NCI-H524 (cell line): ENCODE measurements at places on chromosomes 6 and 20.

DNA sequence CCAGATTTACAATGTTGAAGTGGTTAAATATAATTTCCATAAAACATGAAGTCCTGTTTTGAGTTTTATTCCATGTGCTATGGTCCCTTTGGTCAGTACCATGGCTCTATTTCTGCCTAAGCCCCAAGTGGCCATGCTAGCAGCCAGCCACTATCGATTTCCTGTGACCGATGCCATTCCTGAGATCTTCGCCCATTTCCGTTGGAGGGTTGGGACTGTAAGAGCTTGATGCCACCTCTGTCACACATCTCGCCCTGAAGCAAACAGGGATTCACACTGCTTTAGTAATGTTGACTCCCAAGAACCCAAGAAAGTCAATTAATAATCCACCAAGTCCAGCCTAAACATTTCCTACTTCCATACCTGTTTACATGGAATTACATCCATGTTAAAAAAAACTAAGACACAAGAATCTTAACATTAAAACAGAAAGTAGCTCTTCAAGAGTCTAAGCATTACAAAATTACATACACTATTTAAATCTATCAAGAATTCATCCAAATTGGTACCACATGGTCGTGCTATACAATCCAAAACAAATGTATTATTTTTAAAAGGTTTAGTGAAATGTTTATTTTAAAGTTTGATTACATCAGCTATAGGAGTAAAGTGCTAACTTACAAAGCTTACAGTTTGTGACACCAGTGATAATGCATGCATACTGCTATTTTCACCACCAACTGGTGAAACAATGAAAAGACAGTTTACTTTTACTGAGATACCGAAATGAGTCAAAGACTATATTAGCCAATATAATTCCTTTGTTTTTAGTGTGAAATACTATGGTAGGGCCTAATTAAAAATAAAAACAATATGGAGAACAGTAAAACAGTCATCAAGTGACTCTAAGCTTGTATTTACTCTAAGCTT, 2.5 kb downstream of the RBM39 start:
- no peak for DNase-seq

GRCh38 chr6:129890701-129891100, 29.6 kb upstream of the TMEM244 start:
- no peak for DNase-seq

GRCh38 chr6:170267688-170268087, 23.2 kb downstream of the DLL1 start:
- no peak for DNase-seq

GRCh38 chr20:50663095-50663821, 28.1 kb downstream of the RIPOR3 start:
- DNase-seq: peak; percentile 25

DNA sequence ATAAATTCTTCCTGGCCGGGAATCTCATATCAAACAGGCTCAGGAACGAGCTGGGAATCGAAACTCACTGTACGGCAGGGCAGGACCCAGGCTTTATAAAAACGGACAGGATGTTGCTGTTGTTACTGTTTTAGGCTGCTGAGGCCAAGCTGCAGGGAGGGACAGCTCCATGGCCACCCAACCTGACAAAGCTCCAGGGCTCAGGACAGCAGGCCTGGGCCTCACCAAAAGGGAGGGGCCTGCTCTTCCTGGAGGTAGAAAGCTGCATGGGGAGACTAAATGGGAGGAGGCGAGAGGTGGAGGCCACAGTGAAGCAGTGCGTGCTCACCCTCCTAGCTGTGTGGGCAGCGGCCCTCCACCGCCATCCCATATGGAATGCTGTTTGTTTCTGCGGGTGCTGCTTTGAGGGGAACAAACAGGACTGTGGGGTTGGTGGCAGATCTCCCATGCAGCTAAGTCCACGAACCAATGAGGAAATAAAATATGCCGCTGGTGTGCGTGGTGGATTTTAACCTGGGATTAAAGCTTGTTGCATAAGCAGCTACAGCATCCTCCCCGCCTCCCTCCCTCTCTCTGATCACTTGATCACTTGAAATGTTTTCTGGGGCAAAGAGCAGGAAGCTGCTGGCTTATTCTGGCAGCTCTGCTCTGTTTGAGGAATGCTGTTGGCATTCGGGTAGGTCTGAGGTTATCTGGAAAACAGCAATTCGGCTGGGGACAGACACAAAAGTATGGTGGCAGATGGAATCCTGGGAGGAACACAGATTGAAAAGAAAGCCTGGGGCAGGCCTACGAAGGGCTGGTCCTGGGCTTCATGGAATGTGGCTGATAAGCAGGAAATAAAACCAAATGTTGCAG, 2.4 kb upstream of the ZMYND8 start:
- DNase-seq: peak; percentile 85

DNA sequence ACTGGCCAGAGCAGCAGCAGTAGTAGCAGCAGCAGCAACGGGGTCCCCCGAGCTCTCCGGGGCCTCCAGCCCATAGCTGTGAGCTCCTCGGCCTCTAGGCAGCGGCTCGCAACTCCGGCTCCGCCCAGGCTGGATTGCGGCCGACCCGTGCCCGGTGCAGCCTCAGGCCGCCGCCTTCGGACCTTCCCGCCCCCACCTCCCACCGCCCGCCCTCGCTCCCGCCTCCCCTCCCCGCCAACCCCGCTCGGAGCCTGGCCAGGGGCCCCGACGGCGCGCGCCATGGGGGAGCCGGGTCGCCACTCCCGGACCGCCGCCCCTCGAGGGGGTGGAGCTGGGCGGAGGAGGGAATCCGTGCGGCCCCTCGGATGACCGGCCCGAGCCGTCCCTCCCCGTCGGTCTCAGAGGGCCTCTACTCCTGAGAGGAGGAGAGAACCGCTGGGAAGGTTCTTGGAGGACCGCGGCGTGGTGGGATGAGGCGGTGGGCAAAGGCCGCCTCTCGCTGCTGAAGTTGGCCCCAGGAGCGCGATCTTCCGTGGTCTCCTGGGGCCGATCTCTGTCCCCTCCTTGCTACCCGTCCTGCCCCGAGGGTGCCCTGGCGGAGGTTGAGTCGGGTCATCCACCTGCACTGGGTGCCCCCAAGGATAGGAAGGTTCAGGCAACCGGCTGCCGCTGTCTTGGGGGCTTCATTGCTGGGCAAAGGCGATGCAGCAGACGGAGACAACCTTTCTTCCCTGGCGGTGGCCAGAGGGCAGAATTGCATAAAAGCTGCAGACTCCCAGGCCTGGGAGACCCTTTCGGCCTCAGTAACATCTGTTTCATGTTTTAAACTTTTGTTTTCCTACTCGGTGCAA, at the start of gene ADAM33:
Gene ADAM33 (minus strand): TSS at position 80 of the 851 bp plus-strand sequence. CDS start 6 bp downstream, at position 74.
- no peak for DNase-seq

DNA sequence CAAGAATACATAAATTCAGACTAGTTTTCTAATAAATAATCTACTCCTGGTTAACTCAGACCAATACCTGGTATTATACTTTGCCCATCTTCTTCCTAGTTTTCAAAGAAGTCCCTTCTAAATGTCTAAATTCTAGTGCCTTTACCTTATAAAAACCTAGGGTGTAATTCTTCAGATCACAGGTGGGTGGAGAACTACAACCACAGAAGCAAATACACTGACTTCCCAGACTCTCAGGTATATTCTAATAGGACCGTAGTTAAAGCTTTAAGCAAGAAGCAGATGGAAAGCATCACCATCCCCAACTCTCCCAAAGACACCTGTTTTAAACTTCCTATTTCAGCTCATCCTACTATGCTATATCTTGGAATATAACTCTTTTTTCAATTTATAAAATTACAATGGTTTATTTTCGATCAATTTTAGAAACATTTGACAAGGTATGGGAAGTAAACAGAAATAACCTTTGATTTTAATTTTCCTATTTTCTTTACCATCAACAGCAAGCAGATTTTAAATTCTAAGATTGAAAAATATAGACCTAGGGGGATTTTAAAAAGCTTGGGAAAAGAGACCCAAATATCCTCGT, 15.8 kb downstream of the MAN1A1 start:
- peak; percentile 48 for DNase-seq

GRCh38 chr6:116217069-116217468, 36.8 kb downstream of the TSPYL4 start:
- DNase-seq: no peak

DNA sequence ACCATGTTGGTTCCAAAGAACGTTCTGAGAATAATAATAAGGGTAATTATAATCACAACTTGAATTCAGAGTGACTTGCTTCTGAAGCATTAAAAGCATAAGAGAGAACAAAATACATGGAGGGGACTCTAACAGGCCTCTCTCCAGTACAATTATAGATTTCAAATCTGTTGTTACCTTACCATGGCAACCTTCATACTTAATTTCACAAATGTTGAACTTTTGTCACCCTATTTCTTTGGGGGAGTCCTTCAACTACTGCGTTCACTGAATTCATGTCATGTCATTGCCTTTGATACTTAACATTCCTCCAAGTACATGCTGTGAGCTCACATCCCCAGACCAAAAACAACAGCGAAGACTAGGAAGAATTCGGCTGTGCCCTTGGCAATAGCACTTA, 104.0 kb downstream of the MKKS start:
- no peak for DNase-seq

DNA sequence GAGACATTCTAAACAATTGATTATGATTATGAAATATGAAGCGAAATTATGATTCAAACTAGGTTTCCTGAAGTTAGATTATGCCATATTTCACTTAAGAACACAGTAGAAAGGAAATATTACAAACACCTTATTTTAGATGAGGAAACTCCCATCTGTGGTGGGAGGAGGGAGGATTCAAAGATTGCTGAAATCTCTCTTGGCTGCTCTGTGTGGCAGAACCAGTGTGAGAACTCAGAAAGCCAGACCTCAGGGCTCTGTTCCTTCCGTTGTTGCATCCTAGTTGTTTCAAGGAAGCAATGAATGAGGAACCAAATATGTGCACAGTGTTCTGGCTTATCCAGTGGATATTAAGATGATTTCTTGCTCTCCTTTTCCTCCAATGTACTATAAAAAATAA, 2.1 kb downstream of the TAAR5 start:
- no peak for DNase-seq

- DNase-seq: peak; percentile 4
These were observed 19.4 kb upstream of the KCNB1 start for GRCh38 chr20:49501917-49502316.

DNA sequence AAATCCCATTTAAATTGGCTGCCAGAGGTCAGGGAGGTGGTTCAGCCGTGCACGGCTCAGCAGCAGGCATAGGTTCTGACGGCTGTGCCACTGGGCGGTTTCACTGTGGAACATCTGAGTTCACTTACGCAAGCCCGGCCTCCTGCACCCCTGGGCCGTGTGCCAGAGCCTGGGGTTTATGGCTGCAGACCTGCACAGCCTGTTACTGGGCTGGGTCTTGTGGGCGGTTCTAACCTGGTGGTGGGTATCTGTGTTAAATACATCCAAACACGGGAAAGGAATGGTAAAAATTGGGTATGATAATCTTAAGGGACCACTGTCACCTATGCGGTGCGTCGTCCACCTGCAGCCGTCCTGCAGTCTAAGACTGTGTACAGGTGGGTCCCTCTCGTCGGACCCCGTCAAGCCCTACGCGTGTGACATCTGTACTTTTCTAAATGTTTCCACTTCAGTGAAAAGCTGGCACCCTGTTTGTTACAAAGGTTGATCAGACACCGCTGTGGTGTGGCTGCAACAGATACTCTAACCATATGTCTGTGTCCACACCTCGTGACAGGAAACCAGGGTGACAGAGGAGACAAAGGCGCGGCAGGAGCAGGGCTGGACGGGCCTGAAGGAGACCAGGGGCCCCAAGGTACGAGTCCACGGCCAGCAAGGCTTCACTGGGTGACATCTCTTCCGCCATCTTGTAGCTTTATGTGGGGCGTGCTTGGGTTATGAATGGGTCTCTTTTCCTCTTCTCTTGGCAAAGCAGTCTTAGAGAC, 21.5 kb downstream of the COL9A3 start:
- peak; percentile 43 for DNase-seq

- DNase-seq: no peak
These were observed 42.0 kb upstream of the MAP3K4 start for GRCh38 chr6:160949531-160949930.

DNA sequence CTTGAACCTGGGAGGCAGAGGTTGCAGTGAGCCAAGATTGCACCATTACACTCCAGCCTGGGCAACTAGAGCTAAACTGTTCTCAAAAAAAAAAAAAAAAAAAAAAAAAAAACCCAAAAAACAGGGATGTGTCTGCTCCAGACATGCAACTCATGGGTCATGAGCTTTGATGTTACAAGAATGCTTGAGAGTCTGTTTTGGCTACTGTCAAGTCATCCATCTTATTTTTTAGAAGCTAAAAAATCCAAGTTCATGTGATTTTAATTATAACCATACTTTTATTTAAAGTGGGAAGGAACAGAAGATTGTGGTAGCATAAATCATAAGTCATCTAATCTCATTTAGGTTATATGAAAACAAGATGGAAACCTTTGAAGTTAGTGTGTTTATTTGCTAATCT, 120.6 kb downstream of the PDE7B start:
- DNase-seq: no peak

DNA sequence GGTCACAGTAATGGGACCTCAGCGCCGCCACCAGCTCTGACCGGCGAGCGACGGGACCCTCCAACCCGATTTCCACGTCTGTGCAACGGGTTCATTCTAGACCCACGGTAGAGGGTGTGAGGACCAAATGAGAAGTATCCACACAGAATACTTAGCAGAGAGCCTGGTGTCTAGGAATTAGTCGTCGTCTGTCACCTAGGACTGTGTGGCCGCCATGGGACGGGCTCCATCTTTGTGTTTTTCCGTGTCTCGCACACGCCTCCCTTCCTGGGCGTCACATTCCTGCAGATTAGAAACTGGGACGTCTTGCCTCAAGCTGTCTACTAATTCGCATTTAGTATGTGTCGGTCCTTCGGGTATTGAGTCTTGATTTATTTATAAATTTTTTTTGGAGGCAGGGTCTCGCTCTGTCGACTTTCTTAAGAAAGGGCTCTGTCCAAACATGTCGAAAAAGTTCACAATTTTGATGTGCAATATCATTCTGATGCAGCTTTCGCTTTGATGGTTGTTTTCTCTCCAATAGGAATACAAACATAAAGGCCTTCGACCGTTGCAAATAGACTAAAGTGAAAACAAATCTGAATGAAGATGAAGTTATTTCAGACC, 563 bp downstream of the MGME1 start:
- peak; percentile 63 for DNase-seq

GRCh38 chr6:32868257-32868788, 14.3 kb downstream of the PSMB9 start:
- DNase-seq: peak; percentile 61

- no peak for DNase-seq
These were observed 205.1 kb upstream of the SMLR1 start for GRCh38 chr6:130622142-130622541.

GRCh38 chr6:36958775-36959554, 4.4 kb downstream of the PI16 start:
- no peak for DNase-seq

- no peak for DNase-seq
These were observed 1.9 kb downstream of the TOMM6 start for GRCh38 chr6:41789390-41789724.

GRCh38 chr6:57108691-57109090, 18.7 kb downstream of the ZNF451 start:
- no peak for DNase-seq

- DNase-seq: no peak
These were observed 16.1 kb downstream of the TXNDC5 start for GRCh38 chr6:7894262-7895124.

- DNase-seq: no peak
These were observed 12.5 kb upstream of the HS3ST5 start for GRCh38 chr6:114355300-114355699.

- DNase-seq: no peak
These were observed 78.3 kb downstream of the STK35 start for GRCh38 chr20:2179949-2180348.
